ENCODE measurements at places on chromosomes 2 and 18.
A peak's percentile ranks its signal among the peaks of the same experiment; 100 is the strongest.

DNA sequence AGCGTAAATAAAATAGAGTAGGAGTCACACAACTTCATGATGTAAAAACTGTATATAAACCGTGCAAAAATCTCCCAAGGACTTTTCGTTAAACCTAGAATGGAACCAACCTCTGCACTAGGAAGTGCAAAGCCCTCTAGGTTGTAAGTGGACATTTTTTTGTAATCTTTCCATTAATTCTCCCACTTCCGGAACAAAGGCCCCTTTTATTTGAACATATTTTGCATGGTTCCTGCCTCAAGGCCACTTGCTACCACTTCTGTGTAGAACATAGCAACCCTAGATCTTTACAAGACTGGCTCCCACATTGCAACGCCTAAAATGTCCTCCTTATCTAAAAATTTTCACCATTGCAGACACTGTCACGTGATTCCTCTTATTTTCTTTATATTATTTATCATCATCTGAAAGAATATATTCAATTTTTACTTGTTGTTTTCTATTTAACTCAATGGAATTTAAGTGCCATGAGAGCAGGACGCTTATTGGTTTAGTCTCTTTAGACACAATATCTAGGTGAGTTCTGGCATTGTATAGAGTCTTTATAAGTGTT, 249.6 kb upstream of the TMEFF2 start:
- no peak for DNase-seq

- DNase-seq, result no peak
Measured at GRCh38 chr2:127332335-127332734, 38.4 kb upstream of the ERCC3 start.

- DNase-seq, result no peak
Measured at GRCh38 chr2:80126596-80127189, 177.9 kb downstream of the LRRTM1 start.

DNA sequence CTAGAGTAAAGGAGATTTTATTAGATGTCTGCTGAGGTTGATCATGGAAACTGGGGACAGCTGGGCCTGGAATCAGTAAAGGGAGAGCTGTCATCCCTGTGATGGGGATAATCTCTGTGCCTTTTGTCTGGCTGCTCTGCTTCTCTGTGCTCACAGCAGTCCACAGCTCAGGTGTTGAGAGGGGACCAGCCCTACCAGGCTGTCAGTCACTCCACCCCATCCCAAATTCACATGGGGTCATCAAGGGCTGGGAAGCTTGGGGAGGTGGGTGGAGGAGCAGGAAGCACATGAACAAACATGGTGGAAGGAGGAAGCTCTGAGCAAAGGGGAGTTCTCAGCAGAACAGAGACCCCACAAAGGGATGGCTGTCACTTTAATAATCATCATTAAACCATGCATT, 13.7 kb upstream of the LRRFIP1 start:
- no peak for DNase-seq

- no peak for DNase-seq
Measured at GRCh38 chr2:124482044-124482443, 457.0 kb downstream of the CNTNAP5 start.

DNA sequence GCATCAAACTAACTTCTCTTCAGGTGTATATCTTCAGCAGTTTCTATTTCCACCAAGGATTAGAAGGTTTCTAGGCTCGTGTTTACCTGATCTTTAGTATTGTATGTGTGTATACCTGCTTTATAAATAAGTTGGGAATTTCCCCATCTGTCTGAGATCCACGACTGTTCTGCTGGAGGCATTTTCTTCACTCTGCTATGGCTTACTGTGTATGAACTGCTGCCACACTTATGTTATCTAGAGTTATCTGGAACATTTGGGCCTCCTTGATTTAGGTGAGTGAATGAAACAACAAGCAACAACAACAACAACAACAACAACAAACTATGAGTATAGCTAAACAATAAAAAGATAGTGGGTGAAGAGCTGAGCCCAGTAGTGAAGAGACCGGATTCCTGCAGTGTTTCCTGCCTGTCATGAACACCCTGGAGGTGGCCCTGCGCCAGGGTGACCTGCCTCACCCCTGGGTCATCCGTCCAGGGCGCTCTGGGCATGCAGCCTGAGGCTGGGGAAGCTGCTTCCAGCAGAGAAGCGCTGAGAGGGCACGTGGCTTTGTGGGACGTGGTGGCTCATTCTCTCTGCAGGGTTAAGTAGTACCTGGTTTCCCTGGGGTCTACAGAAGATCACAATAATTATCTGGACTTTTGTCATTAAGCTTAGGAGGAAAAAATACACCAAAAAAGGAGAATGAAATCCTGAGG, 56.1 kb upstream of the GATA6 start:
- DNase-seq, result no peak

DNA sequence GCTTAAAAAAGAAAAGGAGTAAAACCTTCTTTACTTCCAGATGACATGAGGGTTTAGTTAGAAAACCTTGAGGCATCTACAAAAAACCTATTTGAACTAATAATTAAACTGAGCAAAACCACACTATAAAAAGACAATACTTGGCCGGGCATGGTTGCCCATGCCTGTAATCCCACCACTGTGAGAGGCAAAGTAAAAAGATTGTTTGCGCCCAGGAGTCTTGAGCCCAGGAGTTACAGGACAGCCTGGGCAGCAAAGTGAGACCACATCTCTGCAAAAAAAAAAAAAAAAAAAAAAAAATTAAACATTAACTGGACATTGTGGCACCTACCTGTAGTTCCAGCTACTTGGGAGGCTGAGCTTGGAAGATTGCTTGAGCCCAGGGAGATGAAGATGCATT, 502.8 kb upstream of the LRRTM4 start:
- DNase-seq, result no peak

- no peak for DNase-seq
Measured at GRCh38 chr2:181780657-181781056, 100.3 kb upstream of the NEUROD1 start.

DNA sequence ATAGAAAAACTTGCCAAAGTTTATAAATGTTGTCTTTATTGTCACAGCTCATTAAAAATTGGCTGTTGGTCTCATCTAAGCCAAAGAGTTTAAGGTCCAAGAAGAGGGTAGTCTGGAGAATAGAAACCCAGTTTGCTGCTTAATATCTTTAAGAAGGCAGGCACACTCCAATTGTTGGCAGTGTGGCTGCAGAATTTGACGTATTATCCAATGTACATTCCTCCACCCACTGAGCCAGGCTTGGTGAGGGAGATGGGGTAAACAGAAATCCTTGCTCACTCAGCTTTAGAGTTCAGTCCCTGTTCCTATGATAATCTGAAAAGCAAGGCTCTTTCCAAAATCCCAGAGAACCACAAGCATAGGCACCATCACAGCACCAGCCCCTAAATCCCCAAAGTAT, 10.7 kb upstream of the ADD2 start:
- DNase-seq, result no peak

GRCh38 chr2:222677981-222678380, 6.5 kb downstream of the MOGAT1 start:
- DNase-seq, result no peak

- no peak for DNase-seq
Measured at GRCh38 chr2:104831742-104832141, 22.2 kb upstream of the POU3F3 start.

DNA sequence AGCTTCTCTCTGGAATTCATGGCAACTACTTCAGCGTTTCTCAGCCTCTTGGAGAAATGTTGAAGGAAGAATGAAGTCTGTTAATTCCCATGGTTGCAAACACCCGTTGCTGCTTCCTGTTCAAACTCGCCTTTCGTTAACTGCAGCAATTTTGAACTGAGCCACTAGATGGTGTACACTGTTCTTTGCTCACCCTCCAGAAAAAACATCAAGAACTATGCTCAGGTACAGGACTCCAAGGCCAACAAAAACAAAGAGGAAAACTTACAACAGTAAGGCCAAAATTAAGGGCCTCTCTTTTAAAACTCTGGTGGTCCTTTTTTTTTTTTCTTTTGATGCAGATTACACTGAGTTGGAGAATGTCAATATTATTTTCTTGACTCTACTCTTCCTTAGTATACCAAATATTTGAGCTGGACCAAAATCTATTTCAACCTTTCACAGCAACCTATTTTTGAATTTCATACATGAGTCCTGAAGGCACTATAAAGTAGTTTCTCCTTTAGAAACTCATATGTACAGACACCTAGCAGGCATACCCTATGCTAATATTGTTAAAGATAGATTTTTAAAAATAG, 58.2 kb downstream of the KLHL14 start:
- no peak for DNase-seq

GRCh38 chr2:102082571-102083392, 59.8 kb upstream of the IL1R1 start:
- no peak for DNase-seq

- no peak for DNase-seq
Measured at GRCh38 chr2:121897335-121897970, 142.0 kb downstream of the TSN start.

DNA sequence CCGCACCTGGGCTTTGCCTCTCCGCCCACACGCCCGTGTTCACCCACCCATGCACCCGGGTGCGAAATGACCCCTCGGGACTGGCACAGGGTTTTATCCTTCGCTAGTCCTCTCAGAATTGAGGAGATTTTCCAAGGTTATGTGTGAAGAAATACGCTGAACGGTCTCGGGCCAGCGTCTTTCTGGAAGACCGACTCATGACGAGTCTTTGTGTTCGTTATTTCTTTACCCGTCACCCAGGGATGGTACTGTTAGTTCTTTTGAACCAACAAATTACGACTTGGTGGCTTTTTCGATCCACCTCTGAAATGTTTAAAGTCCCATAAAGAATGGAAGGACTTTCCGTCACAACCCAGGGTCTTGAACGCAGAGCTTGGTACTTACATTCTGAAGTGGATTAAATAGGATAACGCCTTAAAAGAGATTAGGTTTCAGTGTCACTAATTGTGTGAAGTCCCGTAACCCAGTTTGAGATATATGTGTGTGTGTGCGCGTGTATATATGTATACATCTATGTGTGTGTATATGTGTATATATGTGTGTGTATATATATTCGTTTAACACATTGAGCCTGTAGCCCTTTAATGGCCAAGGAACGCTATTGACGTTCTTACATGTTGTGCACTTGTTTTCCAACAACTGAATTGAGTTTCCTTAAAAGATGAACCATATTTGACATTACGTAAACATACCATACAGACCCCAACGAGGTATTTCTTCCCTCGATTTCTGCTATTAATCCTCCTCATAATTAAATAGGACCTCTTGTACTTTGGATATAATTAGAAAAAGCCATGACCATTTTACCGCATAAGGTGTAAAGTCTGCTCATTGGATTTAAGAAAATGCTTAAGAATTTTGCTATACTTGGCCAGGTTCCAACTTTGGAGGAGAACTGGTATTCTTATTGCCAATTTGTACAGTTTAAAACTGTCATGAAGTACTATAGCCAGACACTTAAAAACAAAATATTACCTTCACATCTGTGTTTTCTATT, 889 bp downstream of the ZC3H15 start:
- no peak for DNase-seq

DNA sequence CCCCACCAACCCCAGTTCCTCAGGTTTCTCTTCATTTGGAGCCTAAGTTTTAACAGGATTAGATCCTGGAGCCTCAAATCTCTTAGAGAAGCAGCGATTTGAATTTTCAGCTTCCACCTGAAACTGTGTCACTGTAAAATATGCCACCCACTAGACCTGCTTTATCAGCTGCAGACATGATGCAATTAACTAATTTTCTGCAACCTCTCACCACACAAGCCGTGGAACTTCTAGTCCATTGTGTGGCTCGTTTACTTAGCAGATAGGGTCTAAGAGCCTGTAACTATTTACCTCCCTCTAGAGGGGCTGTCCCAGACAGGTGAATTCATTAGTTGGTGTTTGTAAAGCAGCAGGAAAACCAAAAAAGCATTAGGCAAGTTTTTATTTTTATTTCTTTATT, 31.6 kb upstream of the FZD5 start:
- DNase-seq, result no peak

GRCh38 chr18:62710417-62710816, 4.9 kb upstream of the PHLPP1 start:
- DNase-seq, result no peak

DNA sequence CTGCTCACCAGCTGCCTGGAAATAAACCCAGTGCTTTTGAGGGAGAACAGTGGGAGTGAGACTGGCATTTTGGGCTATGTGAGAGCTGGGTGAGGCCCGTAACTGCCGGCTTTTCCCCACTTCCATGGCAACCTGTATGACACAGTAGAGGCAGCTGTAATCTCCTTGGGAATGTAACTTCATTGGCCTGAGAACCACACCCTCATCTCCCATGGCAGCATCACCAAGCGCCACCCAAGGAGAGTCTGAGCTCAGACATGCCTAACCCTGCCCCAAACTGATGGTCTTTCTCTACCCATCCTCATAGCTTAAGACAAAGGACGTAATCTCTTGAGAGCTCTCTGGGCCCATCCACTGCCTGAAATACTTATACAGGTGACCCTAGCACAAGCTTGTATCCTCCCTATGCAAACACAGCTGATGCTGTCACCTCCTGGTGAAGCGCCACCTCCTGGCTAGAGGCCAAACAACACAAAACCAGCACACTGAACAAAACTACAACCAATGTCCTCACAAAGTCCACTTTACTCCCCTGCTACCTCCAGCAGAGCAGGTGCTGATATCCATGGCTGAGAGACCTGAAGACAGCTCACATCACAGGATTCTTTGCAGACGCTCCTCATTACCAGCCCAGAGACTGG, 763.4 kb upstream of the NRXN1 start:
- DNase-seq, result no peak

DNA sequence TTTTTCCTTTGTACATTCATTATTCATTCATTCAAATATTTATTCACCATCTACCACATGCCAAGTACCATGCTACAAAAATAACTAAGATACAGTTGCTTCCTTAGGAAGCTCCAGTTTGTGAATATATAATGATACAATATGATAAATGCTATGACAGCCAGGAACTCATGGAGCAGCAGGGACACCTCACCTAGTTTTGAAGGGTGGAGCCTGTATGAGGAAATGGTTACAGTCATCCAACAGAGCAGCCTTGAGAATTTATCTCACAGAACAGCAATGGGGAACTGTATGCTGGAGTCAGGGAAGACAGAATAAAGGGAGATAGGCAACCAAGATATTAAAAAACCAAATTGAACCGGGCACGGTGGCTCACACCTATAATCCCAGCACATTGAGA, 124.0 kb downstream of the OSBPL1A start:
- DNase-seq, result no peak

DNA sequence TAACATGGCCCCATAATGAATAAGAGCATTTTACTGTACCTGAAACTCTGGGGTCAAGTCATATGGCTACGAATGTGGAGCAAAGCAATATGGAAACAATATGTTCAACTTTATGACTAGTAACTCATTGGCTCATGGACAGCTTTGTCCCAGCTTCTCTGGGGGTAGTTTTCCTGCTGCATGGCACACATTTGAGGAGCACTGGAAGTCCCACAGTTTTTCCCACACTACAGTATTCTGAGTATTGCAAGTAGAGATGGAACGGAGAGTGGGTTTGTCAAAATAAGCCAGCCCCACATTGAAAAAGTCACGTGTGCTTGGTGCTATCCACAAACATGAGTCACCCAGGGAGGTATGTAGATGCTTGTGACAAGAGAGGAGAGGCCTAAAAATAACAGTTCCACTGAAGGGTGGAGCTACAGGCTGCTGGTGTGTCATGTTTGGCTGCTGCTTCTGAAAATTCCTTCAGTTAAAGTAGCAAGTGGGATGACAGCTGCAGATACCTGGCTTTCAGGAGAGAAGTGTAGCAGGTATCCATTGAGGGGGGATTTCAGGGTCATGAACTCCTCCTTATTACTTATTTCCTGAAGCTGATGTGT, 48.2 kb upstream of the CTAGE1 start:
- peak; percentile 15 for DNase-seq

Measured in stimulated activated CD8-positive, alpha-beta memory T cell treated with anti-CD3 and anti-CD28 coated beads, Interleukin-4, amount 100 ng/mL, for 1 hour (primary cell).